ENCODE measurements at places on chromosomes 1 and 21.

- DNase-seq: no peak
Measured at GRCh38 chr21:44413566-44414290, 41.6 kb upstream of the LRRC3 start.

GRCh38 chr21:15772654-15773053 is 42.9 kb downstream of the USP25 start:
- no peak for DNase-seq

- no peak for DNase-seq
Measured at GRCh38 chr1:175073061-175073460, 5.4 kb downstream of the TNN start.

DNA sequence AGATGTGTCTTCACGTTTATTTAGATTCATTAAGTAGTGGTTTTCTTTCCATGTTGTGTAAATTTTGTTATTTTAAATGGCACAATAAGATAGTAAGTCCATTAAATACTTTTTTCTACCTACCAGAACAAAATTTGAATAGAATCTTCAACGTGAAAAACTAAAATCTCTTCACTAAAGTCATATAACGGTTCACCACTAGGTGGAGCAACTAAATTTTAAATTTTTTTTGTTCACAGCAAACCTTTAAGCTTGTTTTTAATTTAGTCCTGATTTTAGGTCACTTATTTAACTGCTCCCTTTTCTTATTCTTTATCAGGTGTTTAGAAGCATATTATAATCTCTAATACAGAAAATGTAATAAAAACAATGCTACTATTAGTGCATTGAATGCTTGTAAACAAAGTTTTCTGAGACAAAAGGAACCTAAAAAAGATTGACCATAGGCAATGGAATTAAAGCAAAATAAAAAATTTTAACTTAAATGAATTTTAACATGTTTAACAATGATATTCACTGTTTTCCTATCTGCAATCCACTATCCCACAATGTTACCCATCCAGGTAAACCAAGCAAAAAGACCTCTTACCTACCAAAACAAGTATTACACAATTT is 28.3 kb upstream of the PKN2 start:
- DNase-seq: no peak

DNA sequence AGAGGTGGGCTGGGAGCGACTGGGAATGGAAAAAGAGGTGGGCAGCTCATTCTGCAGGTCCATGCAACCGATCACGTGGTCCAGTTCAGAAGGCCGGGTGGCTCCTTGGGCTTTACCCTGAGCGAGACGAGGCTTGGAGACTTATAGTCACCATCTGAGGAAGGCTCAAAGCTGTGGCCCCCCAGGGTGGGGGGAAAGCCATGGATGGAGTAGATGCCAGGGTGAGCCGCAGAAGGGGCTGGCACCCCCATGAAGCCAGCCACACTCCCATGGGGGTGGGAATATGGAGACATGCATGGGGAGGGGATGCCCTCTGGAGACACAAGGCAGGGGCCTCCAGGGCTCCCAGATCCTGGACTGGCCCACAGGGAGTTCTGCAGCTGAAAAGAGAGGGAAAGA is 9.8 kb downstream of the ALX3 start:
- no peak for DNase-seq

- DNase-seq: peak; percentile 55
Measured at GRCh38 chr1:42747125-42747524, 7.1 kb upstream of the CLDN19 start.

- no peak for DNase-seq
Measured at GRCh38 chr1:229147072-229147471, 123.8 kb upstream of the RAB4A start.

GRCh38 chr1:21537511-21537931 is 28.3 kb downstream of the ALPL start:
- no peak for DNase-seq

- no peak for DNase-seq
Measured at GRCh38 chr21:45427331-45428271, 22.6 kb downstream of the COL18A1 start.

GRCh38 chr1:150622303-150622975 is 7.0 kb downstream of the ENSA start:
- DNase-seq: no peak

DNA sequence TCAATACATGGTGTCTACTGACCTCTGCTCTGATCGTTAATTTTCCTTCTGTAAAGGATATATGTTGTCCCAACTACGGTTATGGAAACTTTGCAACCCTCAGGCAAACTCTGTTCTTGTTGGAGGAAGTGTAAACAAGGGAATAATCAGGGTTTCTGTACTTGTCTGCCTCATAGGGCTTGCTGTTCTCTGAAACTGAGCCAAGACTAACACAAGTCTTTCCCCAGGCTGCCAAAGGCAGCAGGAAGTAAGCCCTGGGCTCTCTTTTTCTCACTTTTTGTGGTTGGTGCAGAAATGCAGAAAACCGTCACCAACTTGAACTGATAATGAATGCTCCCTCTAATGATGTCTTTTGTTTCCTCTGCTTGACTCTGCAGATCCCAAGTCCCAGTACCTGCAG is 7.6 kb downstream of the CYP4X1 start:
- no peak for DNase-seq

- DNase-seq: no peak
Measured at GRCh38 chr1:232818040-232818439, 12.8 kb downstream of the MAP10 start.

DNA sequence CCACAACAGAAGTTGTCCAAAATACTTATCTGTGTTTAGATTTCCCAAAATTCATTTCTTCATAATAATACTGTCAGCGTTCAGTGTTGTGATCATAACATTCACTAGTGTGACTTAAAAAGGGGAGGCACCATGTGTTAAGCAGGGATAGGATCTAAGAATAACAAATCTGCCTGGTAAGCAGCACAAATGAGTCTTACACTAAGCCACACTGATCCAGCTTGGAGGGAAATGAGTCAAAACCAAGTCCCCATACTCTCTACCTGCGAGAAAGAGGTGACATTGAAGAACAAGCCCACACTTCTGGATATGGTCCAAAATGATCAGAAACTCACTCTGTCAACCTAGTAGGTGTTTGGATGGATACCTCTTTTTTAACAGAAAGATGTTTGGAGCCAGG is 145.5 kb downstream of the CRB1 start:
- DNase-seq: no peak

DNA sequence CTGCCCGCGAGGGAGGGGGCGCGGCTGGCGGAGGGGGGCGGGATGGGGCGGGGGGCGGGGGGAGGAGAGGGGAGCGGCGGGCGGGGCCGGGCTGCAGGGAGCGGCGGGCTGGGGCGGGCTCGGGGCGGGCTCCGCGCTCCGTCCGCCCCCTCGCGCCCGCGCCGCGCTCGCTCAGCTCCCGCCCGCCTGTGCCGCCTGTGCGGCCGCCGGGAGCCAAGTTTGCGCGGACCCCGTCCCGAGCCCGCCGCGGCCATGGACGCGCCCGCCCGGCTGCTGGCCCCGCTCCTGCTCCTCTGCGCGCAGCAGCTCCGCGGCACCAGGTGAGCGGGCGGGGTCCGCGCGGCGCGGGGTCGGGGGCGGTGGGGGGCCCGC is at the start of gene GABRD:
TSS of gene GABRD (plus strand) at position 174 of the 372 bp plus-strand sequence. CDS start at position 253, 79 bp downstream.
- DNase-seq: peak; percentile 28

DNA sequence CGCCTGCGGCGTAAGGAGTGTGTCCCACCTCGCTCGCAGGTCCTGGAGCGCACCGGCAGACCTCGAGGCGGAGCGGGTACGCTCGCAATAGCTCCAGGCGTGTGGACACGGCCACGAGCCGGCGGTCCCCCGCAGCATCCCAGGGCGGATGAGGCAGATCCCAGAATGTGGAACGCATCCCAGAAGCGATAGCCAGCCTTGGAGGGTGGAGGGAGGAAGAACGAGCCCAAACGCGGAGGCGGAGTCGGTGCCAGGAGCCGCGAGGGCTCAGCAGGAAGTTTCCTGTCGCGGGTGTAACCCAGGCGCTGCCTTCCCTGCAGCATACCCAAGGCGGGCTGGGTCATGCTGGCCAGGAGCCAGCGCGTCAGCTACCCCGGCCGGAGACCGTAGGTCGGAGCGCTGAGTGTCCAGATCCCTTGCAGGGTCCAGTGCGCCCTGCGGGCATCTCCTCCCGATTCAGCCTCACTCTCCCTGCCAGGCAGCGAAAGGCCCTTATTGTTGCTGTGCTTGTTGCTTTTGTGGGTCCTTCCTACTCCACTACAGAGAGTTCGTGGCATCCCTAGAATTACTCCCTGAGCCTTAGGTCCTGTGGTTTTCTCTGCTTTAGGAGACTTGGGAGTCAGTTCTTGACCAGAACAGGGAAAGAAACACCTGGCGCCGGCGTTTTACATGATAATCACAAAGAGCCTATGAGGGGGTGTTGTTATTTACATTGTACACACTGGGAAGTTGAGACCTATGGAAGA is 27.7 kb downstream of the STYXL2 start:
- DNase-seq: peak; percentile 31
